ENCODE measurements at places on chromosomes 7 and 10.
A peak's percentile ranks its signal among the peaks of the same experiment; 100 is the strongest.

DNA sequence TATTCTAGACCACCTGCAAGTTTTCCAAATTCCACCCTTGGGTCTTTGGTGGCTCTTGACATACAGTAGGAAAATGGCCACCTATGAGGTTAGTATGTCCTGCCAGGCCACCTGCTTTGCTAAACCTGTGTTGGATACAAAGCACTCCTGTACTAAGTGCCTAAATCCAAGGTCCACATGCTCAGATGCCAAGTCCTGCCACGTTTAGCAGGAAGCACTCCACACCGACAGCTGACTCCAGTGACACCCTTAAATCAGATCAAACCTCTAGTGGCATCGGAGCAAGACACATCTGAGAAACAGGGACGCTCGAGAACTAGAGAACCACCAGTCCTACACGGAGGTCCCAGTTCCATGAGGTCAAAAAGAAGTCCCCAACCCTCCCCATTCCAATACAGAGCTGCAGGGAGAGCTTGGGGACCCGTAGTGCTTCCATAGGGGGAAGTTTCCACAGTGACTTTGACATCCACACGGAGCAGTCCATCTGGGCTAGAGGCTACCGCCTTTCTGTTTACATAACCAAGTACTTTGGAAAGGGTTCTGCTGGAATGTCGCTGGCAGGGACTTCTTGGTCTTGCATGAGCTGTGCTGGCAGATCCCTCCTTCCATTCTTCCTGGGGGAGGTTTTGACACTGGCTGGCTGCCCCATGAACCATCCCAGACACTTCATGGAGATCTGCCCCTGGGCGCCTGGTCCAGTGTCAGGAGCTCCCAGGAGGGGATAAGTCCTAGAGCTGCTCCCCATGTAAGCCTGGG, 290.6 kb downstream of the PRPF18 start:
- DNase-seq: no peak

DNA sequence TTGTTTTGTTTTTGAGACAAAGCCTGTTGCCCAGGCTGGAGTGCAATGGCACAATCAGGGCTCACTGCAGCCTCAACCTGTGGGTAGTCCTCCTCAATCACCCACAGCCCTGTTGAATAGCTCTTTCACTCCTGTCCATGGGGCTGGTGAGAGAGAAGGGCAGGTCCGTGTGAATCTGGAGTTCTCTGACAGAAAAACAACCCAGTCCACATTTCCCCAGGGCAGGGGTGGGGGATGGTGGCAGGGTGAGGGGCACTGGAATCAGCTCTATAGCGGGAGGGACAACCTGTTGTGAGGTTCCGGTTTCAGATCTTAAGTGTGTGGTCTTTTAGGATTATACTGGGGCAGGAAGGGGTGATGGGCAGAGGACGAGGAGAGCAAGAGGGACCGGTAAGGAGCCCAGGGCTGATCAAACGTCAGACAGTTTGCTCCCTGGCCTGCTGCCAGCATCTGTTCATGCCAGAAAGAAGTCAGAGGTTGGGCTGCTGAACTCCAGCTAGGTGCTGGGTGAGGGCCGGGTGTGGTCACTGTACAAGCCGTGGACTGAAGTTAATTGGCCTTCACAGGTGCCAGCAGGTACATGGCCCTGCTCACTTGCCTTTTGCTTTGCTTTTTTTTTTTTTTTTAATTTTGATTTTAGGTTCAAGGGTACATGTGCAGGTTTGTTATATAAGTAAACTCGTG, 33.2 kb upstream of the MKRN1 start:
- DNase-seq: peak; percentile 82

GRCh38 chr10:30432622-30433305, 1.2 kb upstream of the MAP3K8 start:
- DNase-seq: no peak

DNA sequence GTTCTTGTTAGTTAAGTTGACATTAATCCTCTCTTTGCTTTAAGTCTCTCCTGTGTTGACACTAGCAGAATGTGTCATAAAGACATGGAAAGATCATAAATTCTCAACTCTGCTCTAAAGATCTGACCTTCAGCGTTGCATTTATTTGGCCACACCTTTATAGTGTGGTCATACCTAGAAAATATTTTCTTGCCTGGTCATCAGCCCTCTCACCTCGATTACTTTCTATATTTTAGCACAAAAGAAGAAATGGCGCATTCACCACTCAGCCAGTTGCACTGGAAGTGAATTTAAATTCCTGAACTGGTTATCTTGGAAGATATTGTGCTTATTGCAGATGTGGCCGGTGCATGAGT, 96.7 kb upstream of the PDCD4 start:
- peak; percentile 32 for DNase-seq

DNA sequence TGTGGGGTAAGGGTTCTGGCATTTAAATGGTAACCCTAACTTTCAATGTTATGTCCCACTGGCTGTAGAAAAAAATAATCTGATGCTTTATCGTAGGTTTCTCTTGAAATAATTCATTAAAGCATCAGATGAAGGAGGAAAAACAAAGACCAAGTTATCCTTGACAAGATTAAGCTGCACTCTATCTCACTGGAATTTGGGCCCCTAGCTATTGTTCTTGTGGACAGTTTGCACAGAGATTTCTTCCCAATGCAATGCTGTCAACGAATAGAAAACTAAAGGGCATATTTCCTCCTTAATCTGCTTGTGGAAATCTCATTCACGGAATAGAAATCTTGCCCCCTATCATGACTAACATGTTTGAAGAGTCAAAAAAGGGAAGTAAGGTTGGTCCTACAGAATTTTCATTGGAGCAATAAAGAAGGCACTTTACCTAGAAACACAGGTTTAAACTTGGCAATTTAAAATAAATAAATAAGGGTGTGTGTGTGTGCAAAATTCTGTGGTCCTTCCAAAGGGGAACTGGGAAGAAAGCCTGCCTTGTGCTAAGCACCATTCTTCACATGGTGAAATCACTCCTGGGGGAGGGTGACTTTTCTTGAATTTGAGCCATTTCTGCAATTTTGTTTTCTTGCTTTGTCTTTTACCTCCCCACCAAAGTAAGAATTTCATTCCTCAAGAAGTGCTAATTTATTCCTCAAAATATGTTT, 242.8 kb downstream of the GLI3 start:
- DNase-seq: no peak

DNA sequence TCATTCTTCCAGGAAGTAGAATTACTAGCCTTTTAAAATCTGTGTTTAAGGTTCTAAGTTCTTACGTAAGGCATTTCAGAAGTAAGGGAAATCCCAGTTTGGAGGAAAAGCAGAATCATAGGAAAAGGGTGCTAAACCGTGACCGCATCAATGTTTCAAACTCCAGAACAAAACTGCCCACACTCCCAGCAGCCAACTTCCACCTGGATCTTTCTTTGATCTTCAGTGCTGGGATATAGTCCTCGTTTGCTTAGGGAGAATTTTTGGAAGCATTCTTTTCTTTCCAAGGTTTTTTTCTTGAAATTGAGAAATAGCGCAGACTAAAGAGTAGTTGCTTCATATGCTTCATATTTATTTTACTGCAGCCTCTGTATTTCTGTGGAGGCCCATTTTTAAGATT, 8.9 kb downstream of the PROSER2 start:
- DNase-seq: no peak

GRCh38 chr10:122727426-122727825, 27.8 kb upstream of the C10orf120 start:
- no peak for DNase-seq

- DNase-seq: no peak
These were observed 501.6 kb downstream of the GRID1 start for GRCh38 chr10:85864868-85865526.

GRCh38 chr7:137820677-137821420, 25.9 kb downstream of the DGKI start:
- DNase-seq: peak; percentile 20

- no peak for DNase-seq
These were observed 77.3 kb downstream of the CALD1 start for GRCh38 chr7:134856691-134857090.

GRCh38 chr10:48289501-48290238, 15.2 kb upstream of the FRMPD2 start:
- peak; percentile 58 for DNase-seq

DNA sequence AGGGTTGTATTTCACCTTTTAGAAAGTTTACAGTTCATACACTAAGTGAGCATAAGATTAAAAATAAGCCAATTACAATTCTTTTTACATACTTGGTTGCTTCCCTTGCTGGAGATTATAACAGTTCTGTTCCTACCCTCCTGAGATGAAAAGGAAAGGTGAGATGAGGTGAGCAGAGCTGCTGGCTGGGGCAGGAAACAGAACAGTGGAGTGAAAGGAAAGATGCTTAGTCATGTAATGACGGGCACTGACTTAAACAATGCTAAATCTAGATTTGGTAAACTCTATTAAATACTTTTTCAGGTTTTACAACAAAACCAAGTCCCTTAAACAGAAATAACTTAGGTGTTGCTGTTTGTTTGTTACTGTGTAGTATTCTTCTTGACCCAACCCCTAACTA, 19.9 kb upstream of the ZEB1 start:
- DNase-seq: peak; percentile 3

DNA sequence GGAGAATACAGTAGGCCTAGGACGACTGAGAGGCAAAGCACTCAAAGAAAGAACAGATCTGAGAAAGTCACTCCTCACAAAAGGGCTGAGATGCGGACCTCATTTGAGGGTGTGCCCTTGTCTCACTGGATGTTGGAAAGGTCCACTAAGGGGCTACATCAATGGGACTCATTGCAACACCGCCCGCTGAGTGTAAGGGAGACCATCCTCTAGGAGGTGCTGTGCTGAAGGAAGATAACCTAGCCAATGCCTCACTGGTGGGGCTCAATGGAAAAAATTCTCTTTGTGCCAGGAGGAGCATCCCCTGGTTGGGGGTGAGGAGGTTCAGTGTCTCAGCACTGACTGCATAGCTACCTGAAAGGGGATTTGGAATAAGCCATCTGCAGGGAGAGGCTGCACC, 758.7 kb upstream of the CELF2 start:
- no peak for DNase-seq

DNA sequence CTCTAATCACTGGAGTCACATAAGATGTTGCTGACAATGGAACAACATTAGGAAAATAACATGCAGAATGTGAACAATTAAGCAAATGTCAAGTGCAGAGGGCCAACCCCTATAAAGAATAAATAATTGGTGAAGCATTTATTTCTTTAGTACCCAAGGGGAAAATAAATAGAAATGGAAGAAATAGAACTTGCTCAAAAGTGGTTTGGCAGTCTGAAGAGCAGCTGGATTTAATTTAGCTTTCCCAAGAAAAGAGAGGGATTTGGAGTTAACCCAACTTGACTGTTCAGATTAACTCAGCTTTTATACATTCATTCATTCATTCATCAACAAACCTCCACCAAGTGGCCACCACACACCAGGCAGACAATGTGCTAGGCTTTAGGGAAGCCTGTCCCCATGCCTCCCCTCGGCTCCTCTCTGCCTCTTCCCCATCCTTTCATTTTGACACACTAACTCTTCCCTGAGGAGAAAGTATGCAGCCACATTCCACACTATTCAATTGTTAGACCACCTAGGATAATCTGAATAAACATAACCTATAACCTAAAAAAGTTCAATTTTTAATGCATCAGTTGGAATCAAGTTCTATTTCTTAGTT, 295.5 kb downstream of the AHR start:
- DNase-seq: no peak

DNA sequence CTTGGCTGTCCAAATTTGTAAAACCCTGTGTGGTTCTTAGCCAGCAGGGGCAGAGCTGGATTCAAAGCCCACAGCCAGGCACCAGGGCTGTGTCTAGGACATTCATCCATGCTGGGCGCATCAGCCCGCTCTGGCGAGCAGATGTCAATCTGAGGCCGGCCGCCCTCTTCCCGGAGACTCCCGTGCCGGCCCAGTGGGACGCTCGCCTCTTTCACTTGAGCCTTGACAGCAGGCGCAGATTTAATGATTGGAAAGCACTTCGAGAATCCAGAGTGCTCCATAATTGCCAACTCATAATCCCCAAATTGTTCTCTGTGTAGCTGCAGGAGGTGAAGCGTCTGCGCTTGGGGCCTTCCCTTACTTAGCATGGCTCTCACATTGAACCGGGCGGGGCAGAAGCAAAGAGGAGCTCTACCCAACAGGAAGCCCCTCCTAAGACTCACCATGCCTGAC, 36.7 kb downstream of the SLIT1 start:
- no peak for DNase-seq

DNA sequence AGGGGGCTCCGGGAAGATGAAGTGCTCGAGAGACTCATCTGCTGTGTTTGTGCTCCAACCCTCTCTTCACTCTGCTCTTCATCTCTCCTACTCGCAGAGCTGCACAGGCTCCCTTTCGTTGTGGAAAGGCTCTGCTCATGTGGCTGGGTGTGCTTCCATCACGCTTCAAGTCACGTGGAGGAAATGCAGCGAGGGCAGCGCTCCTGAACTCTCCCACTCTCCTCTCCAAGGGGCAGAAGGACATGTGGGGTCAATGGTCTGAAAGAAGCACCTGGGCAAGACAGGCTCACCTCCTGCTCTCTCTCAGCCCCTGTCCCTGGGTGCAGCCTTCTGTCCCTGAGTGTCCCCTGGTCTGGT, 72.6 kb downstream of the USP6NL start:
- no peak for DNase-seq

GRCh38 chr7:164882-165660, 27.3 kb upstream of the FAM20C start:
- DNase-seq: no peak

- peak; percentile 99 for DNase-seq
These were observed 3.1 kb upstream of the DOCK1 start for GRCh38 chr10:126902157-126902556.

DNA sequence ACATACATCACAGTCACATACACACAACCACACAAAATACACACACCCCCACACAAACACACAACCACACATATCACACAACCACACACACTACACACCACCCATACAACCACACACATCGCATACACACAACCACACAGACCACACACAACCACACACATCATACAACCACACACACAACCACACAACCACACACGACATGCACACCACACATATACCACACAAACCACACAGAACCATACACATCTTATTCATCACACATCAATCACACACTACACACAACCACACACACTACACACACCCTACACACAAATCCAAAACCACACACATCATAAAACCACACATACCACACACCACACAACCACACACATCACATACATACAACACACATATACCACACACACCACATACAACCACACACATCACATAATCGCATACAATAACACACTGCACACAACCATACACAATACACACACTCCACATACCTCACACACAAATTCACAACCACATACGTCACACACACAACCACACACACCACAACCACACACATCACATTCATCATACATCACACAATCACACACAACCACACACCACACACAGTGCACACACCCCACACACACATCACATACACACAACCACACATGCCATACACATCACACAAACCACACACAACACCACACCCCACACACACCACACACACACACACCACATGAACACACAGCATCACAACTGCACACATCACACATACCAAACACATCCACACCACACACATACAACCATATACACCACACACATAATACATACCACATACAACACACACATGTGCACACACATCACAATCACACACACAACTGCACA, 30.4 kb downstream of the GPRIN2 start:
- no peak for DNase-seq

- DNase-seq: no peak
These were observed 66.3 kb downstream of the BEND7 start for GRCh38 chr10:13462551-13462950.

- no peak for DNase-seq
These were observed 36.2 kb downstream of the MPP7 start for GRCh38 chr10:28266449-28267224.

- no peak for DNase-seq
These were observed 186.9 kb downstream of the LRRTM3 start for GRCh38 chr10:67112765-67113164.

GRCh38 chr7:101125989-101126650, 784 bp upstream of the SERPINE1 start:
- peak; percentile 88 for DNase-seq

- DNase-seq: no peak
These were observed 3.4 kb downstream of the PHYH start for GRCh38 chr10:13296476-13296875.
